HCT116 (cell line): ENCODE measurements at places on chromosomes 3 and 15. TPM values are rescaled to one million over a fixed set of nuclear protein-coding genes. Genes with fewer than 3 reads are reported as not detected.

The ZNF774 gene
- 4.0 TPM for total RNA-seq

The FSD2 gene
- total RNA-seq = not detected

The DYNLT2B gene
- 9.7 TPM for total RNA-seq

The LRRIQ4 gene
- total RNA-seq = not detected

The DNASE1L3 gene
- total RNA-seq = not detected

The RFT1 gene
- total RNA-seq = 33.6 TPM

The GUCA1C gene
- total RNA-seq = not detected

The LRRC57 gene
- total RNA-seq = 16.6 TPM

The SUCNR1 gene
- total RNA-seq = 0.17 TPM

The GOLGA8M gene
- 0.44 TPM for total RNA-seq

The CLDN18 gene
- total RNA-seq = 0.17 TPM
